ENCODE measurements at places on chromosomes 3 and 15. TPM values are rescaled to one million over a fixed set of nuclear protein-coding genes. Genes with fewer than 3 reads are reported as not detected.

The LEKR1 gene
- total RNA-seq: 1.4 TPM

The DAZL gene
- not detected for total RNA-seq

- no peak for DNase-seq
Observed at GRCh38 chr15:25786040-25786439, 77.1 kb downstream of the ATP10A start.

- no peak for DNase-seq
Observed at GRCh38 chr15:80019168-80019745, 40.2 kb upstream of the ZFAND6 start.

The ALS2CL gene
- total RNA-seq: 19.0 TPM

DNA sequence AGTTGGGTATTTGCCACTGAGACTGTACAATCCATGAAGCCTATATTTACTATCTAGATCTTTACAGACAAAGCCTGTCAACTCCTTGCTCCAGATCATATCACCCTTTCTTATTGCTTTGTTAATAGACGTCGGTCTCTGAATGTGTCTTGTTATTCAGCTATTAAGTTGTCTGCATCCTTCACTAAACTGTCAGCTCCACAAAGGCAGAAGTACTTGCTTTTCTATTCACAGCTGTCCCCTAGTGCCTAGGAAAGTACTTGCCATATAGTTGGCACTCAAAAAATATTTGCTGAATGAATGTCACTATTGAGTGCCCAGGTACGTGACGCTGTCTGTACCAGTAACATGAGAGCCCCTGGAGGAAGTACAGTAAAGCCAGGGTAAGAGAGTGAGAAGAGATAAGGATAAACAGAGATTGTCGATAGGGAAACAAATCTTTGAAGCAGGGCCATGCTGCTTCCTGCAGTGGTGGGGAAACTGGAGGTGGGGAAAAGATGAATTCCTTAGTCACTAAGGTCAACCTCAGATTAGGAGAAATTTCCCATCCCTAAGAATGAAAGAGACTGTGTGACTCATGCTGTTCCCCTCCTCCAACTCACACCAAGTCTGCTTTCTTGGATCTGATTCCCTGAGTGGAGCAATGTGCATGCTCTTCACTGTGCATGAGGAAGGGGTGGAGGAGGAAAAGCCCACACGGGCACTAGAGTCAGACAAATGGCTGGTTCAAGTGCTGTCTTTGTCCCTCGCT is 36.3 kb downstream of the PRICKLE2 start:
- peak; percentile 98 for DNase-seq

DNA sequence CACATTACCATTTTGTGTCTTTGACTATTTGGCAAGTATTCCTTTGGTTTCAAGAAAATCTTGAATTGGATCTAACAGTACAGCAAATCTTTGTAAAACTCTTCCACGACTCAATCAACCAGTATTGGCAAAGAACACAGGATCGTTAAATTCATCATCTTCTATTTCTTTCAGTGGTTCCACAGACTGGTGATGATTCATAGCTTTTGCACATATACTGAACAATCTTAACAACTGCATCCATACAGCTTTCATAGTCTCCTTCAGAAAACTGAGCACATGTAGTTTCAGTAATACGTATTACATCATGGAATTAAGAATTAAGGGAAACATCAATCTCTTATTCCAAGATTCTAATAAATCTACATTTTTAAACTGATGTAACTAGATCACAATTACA is 91.6 kb upstream of the LIPC start:
- peak; percentile 46 for DNase-seq

DNA sequence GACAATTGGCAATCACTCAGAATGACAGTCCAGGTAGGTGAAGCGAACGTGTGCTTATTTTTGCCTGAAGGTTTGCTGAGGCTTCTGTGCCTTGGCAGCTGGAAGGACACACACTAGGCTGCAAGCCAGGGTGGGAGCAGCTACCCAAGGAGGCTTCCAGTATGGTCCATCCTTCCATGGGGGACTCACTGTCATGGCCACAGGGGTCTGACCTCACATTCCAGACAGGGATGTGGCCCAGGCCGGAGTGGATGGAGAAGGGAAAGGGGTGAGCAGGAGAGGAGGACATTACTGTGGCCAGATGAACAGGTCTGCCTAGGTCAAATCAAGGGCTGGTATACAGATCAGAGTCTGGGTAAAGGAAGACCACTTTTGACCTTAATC is 247.7 kb downstream of the ADAMTS17 start:
- DNase-seq: no peak

- DNase-seq: peak; percentile 51
Observed at GRCh38 chr3:122760453-122761271, 33.0 kb downstream of the HSPBAP1 start.

DNA sequence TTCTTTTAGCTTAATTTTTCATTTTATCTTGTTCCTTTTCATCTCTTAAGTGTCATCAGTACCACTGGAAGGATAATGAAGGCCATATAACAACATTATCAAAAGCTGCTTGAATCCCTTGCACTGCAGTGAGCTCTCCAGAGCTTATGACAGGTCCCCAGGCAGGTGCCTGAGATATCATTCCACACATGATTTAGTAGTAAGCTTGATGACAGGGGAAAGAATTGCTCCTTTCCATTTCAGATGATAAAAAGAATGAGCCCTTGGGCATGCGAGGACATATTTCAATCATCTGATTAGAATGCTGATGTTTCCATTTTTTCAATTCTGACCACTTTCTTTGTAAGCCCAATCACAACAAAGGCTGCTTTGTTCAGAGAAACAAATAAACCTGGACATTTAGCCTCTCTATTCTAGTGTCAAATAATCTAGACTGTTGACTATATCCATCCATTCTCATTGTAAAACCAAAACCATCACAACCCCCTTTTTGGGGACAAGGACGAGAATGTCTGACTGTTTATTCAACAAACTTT is 567.8 kb downstream of the IGSF11 start:
- DNase-seq: no peak

The GPR160 gene
- total RNA-seq: 28.6 TPM

The MESP2 gene
- not detected for total RNA-seq

DNA sequence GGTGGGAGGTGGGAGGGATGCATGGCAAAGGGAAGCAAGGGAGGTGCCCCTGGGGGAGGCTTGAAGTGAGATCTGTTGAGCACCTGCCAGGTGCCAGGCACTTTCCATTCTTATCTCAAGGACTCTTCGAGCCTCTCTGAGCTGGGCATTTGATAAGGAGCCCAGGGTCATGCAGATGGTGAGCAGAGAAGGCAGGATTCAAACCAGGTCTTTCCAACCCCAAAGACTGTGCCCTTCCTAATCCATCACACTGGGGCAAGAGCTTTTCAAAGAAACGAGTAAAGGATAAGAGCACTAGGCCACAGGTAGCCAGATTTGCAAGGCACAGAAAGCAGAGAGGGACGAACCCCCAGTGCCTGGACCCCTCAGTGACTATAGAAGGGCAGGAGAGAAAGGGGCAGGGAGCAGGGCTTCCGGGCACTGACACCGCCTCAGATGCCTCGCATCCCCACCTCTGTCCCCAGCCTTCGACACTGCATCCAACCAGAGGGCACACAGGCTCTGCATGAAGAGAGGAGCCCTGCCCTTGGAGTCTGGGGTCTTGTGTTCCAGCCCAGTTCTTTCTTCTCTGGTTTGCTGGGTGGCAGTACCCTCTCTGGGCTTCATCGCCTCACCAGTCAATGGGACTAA is 21.0 kb downstream of the IGDCC4 start:
- DNase-seq: no peak

- peak; percentile 91 for DNase-seq
Observed at GRCh38 chr15:95734422-95735316, 595.8 kb upstream of the NR2F2 start.

The CCR3 gene
- total RNA-seq: not detected

GRCh38 chr3:98565843-98566242 is 27.6 kb downstream of the CPOX start:
- DNase-seq: no peak

The IMPDH2 gene
- total RNA-seq: 218 TPM

The GPR171 gene
- not detected for total RNA-seq

The THSD4 gene
- 22.6 TPM for total RNA-seq

The SNTN gene
- total RNA-seq: not detected

The GABRB3 gene
- total RNA-seq: 2.4 TPM

DNA sequence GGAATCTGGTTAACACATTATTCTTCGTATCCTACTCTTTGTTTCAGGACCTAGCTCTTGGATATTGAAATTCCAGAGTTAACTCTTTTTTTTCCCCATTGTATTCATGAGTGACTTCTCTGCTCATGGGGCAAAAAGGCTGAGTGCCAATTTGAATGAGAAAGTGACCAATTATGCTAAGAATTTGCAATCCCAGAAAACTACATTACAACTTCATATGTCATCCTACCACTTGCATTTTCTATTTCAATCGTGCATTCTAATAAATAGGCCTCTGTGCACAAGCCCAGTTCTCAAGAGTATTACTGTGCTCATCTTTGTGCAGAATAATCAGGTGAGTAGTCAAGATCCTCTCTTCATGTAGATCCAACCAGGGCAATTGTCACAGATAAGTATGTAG is 537.8 kb downstream of the OTOL1 start:
- DNase-seq: peak; percentile 10

The DNAH12 gene
- total RNA-seq: 0.25 TPM

The MYD88 gene
- total RNA-seq: 22.7 TPM

DNA sequence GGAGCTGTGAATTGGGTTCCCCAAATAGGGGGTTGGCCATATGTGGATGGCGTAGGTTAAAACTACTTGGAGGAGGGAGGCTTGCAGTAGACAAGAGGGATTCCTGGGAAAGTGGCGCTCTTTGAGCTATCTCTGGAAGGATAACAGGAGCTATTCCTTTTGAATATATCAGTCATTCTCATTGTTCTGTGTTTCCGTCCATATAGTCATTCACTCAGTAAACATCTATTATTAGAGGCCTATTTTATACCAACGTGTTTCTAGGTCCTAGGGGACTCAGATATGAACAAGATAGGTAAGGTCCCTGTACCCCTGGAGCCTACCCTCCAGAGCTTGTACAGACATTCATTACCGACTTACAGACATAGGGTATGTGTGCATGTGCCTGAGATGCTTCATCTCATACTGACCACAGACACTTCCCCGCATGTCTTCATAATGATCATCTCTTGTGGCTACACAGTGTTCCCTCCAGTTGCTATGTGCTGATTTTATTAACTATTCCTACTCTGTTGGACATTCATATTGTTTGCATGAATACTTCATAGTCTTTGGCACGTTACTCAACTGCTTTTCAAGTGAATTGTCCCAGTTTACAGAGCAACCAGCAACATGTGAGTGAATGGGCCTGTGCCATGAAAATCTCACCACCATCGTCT is 55.8 kb upstream of the VILL start:
- no peak for DNase-seq

The TRIM71 gene
- total RNA-seq: 0.87 TPM

DNA sequence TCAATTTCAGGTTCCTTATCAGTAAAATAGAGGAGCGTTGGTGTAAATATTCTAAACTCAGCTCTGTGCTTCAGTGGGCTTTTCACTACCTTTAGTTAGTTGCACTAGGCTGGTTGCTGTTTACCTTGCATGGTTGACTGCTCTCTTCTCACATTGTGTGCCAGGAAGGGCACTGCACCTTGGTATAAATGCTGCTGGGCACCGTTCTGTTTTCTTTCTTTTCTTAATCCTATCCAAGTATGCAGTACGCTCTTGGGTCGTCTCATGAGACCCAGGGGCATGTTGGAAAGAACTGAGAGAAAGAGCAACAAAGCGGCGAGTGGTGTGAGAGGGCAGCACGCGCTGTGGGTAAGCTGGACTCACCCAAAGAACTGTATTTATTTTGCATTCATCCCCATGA is 22.4 kb downstream of the KCNMB2 start:
- DNase-seq: peak; percentile 93

The SERPINI2 gene
- not detected for total RNA-seq

The CHRFAM7A gene
- 4.7 TPM for total RNA-seq

GRCh38 chr15:68209735-68210408 is 4.7 kb upstream of the CALML4 start:
- no peak for DNase-seq

- DNase-seq: peak; percentile 59
Observed at GRCh38 chr15:64426845-64427465, 33.4 kb upstream of the ZNF609 start.

DNA sequence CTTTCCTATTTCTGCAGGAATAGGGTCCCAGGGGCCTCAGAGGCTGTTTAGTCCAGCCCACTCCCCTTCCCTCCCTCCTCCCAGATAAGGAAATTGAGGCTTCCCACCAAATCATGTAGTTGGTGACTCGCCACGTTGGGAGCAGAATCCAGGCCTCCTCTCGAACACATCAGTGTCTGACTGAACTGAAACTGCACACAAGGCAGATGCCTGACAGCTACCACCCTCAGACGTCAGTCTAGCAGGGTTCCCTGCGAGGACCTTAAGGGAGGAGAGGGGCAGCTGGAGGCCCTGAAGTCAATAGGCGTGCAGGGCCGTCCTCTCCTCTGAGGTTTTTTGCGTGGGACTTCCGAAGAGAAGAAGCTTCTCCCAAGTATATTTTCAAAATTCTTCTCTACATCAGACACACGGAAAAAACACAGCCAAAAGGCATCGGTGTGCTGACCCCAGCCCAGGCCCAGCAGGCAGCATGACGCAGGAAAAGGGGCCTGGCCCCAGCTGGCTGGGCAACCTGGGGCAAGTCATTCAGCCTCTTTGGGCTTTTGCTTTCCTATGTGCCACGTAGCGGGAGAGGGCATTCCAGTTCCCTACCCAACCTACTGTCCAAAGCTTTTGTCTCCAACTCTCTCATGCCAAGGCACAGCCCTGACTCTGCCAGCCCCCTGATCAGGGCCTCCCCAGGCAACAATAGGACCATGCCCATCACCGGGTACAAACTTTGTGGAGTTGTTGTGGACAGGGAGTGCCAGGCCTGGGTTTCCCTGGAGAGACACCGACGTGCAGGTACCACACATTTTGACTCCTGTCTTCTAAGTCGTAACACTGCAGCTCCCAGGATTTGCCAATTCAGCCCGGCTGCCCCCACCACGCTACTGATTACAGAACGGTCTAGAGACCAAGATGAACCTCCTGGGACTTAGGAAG is 283.1 kb downstream of the XXYLT1 start:
- DNase-seq: no peak

The CD80 gene
- not detected for total RNA-seq

DNA sequence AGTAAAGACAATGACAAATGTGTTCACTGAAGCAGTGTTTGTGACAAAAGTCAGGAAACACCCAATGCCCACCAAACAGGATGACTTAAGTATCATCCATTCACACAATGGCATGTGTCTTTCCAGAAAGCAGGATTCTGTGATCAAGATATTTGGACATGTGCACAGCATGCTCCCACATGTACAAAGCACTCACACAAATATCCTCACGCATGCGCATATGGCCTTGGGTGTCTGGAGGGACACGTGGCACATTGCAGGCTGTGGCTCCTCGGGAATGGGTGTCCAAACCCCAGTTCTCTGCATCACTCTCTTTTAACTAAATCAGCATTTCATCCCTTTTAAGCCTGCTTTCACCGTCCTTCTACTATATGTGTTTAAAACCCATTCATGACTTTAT is 130.5 kb downstream of the KLF13 start:
- no peak for DNase-seq

DNA sequence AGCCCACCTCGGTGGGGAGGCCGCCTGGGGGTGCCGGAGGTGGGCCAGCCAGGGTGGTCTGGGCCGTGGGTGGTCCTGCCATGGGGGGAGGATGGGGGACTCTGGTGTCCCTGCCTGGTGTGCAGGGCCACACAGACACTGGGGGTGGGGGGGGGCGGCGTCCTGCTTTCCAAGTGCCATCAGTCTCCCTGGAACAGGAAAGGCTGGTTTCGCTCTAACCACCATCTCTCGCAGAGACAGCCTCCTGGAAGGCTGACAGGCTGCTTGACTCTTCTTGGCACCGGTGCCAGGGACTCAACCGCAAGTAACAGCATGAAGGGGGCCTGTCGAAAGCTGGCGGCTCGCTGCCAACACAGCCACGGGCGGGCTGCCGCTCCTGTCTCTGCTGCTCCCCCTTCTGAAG is 40.3 kb downstream of the RGMA start:
- DNase-seq: no peak

- DNase-seq: no peak
Observed at GRCh38 chr3:138359148-138359918, 11.0 kb downstream of the MRAS start.
